ENCODE measurements at places on chromosomes 11 and 22.

- DNase-seq, result no peak
These were observed 1.8 kb upstream of the FIBIN start for GRCh38 chr11:26992031-26992541.

- DNase-seq, result no peak
These were observed 56.7 kb downstream of the AMBRA1 start for GRCh38 chr11:46537121-46537520.

DNA sequence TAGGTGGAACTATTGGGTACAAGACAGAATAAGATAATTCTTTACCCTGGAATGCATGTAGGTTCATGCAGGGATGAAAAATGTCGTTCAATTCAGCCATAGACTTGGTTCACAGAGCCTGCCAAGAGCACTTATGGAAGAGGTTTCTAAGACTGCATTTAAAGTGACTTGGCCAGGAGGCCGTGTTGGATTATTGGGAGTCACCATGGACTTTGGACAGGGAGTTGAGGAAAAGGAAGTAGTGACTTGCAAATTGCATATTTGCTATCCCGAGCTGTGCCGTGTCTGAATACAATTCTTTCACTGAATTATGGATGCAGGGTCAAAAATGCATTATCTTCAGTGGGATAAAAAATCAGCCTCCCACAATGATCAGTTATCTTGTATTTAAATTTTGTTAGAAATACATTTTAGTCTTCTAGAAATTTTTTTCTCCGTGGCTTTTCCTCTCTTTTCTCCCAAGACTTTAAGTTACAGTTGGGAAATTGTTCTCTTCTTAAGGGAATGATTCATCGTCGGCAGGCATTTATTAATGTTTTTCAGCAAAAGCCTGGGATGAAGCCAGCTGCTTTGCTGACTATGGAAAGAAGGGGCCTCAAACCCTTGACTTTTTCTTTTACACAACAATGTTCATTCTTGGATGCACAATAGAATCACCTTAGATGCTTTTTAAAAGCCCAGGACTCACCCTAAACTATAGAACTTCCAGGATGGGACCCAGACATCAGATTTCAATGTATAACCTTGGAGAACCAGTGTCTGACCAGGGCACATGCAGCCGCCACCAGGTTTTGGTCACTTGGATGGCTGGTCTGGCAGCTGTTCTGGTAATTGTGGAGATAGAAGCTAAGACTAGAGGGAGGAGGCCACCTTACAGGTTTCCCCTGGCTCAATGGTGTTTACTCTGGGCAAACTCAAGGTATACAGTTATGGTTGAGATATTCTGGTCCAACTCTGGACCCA, 70.8 kb downstream of the FAT3 start:
- no peak for DNase-seq

- no peak for DNase-seq
These were observed 292.0 kb downstream of the BRD1 start for GRCh38 chr22:49535527-49536125.

- no peak for DNase-seq
These were observed 99.2 kb upstream of the DBX1 start for GRCh38 chr11:20259506-20259905.

GRCh38 chr11:127993281-127993680, 594.1 kb downstream of the ETS1 start:
- no peak for DNase-seq

- DNase-seq, result no peak
These were observed 36.0 kb upstream of the PICK1 start for GRCh38 chr22:38021206-38021605.

GRCh38 chr11:69635195-69635594, 5.8 kb upstream of the CCND1 start:
- no peak for DNase-seq

- no peak for DNase-seq
These were observed 59.4 kb upstream of the CHRM4 start for GRCh38 chr11:46450846-46451477.

- DNase-seq, result no peak
These were observed 3.1 kb downstream of the TP53AIP1 start for GRCh38 chr11:128939591-128939990.

- no peak for DNase-seq
These were observed 7.4 kb upstream of the CLPB start for GRCh38 chr11:72441752-72442207.

DNA sequence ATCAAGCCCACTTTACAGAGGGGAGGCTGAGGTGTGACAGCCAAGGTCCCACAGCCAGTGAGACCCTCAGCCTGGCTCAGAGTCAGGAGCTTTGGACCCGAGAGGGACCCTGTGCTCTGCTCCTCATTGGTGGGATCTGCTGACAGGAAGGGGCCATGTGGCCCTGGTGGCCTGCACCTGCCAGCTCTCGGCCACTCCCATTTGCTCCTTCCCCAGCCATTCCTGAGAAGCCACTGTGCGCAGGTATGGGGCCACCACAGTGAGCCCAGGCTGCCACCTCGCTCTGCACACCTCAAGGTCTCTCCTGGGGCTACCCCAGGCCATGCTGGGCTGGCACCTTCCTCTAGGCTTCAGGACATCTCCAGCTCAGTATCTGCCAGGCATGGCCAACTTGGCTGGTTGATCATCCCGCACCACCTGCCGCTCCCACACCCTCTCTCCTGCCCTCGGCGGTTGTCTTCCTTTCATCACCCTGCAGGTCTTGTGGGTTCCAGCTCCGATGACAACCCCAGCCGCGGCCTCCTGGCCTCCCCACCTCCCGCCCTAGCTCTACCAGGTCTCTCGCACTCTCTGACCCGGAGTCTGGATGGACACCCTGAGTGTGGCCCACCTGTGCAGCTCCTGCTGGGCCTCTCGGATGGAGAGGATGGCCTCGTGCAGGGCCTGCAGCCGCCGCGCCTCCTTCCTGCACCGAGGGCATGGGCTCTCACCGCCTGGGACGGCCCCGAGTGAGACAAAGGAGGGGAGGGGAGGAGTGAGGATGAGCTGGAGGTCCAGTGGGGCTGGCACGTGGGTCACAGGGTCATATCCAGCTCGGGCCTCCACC, 32.2 kb upstream of the CARS1 start:
- DNase-seq, result no peak

- no peak for DNase-seq
These were observed 11.8 kb upstream of the MAPK11 start for GRCh38 chr22:50281957-50282356.

DNA sequence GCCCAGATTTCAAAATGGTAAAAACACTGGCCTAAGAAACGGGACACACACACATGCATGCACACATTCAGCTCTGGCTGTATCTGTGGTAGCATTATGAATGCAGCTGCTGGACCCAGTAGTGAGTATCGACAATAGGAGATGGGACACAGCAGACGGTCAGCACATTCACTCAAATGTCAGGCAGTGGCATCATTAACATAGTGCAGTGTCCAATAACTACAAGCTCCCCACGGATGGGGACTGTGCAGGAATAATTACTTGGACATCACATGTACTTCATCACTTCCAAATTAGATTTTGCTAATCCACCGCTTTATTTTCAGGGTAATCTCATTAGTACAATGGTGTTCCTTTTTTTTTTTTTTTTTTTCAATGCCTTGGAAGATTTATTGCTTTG, 109.5 kb downstream of the FANCF start:
- DNase-seq, result no peak

DNA sequence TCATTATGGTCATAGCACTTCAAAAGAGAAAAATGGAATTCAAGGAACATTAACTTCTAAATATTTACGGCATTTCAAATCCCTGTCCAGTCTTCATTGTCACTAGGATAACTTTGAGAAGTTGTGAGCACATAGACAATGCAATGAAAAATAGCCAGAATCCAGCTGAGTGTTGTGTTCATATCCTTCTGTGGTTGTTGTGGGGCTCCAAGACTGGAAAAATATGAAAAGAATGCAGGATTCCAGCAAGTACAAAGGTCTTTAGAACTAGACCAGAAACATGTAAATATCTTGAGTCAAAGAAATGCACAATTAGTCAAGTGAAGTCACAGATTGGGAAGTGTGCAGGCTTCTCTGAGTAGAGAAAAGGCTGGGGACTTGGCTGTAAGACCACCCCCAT, 68.7 kb downstream of the WT1 start:
- no peak for DNase-seq

All from dorsolateral prefrontal cortex (tissue), 122 donors.